ENCODE measurements at places on chromosomes 7 and 10.

GRCh38 chr7:19362099-19362498 is 216.9 kb upstream of the FERD3L start:
- DNase-seq, result no peak

- DNase-seq, result no peak
Observed at GRCh38 chr7:92071032-92071431, 63.2 kb downstream of the CYP51A1 start.

DNA sequence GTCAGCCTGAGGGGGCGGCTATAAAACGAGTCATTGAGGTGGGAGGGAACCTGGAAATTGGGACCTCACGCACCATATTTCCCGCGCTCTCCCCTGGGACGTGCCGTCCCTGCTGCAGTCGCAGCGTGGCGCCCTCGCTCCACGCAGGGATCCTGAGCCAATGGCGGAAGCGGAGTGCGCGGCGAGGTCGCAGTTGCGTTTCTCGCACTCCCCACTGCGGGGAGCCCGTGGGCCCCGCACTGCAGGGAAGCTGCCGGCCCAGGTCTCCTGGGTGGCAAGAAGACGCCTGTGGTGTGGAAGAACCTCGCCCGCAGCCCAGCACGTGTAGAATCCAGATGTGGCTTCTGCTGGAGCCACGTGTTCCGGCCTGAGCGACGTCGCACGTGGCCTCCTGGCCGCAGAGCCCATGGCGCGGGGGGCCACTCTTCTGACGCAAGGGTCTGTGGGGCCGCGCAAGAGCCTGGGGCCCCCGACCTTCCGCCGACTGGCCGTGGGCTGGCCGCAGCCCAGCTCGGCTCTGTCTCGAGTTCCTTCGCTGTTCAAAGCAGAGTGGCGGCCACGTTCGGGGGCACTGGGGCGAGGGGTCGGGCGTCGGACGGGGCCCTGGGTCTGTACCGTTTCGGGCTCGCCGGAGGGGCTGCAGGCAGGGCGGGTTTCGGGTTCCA is 26.4 kb downstream of the HIF1AN start:
- DNase-seq, result peak; percentile 32

DNA sequence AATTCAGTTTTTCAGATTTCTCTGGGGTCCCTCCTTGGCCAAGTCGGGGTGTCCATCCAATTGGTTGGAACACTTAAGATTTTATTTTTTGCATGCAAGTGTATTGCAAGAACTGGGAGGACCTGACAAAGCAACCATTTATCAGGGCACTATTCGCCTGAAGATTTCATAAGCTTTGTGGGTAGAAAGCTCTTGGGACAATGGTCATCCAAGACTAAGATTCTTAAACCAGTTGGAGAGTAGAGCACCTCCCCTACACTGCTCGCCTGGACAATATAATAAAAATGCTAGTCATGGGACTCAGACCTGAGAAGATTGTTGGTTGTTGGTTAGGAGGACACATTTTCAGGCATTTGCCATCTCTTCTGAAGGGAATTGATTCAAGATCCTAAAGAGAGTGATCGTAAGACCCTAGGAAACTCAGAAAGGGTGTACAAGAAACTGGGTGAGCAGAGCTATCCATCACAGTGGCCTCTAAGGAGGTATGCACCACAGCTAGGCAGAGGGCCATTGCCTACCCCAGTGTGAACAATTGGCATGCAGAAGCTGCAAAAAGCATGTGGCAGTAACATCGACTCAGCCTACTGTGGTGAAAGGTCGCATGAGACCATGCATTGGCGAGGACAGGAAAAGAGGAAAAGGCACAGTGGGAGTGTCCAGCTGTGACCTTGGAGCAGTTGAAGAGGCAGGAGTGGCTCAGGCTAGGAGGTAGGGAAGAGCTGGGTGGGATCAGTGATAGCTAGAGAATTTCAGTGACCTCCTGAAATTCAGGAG is 1235.3 kb upstream of the AUTS2 start:
- DNase-seq, result no peak

DNA sequence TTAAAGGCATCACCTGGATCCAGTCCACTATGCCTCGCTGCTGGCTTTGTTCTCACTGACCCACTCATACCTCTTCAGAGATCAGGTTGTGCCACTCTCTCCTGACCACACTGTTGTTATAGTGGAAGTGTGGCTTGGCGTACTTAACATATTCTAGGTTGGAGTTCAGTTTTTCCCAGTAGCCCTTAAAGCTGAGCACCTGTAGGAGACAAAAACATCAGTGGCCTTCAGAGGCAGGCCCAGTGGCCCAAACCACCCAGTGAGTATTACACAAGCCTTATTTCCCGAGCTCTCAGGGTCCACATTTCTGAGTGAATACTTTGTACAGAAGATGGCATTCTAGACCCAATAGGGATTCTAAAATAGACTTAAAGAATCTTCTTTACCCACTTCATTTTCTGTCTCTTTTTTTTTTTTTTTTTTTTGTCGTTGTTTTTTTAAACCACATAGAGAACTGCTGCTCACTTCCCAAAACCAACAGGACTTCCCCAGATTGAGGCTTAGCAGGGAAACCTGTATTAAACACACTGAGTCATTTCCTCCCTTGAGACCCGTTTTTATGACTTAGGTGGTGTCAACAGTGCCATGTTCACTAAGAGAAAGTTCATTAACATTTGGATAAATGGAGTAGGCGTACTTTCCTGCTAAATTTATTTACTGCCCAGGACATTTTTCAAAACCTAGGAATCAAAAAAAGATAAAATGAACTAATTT is 85.8 kb downstream of the GSAP start:
- DNase-seq, result no peak

- DNase-seq, result peak; percentile 2
Observed at GRCh38 chr7:113698556-113699220, 220.1 kb downstream of the PPP1R3A start.

DNA sequence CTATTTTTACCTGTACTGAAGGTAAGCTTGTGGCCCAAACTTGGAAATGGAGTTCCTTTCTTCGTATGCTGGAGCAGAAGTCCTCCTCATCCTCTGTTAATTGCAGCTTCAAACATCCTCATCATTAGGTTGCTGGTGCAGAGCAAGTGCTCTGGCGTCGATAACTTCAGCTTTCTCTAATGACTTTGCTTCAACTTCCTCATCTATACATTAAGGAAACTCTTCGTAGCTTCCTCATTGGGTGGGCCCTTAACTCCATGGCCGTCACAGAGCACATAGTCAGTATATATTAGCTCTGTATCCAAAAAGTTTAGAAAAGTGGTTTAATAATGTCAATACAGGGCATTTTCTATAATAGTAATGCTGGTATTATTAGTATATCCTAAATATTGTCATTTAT is 447.7 kb downstream of the SUGCT start:
- DNase-seq, result no peak

GRCh38 chr10:73581918-73582317 is 9.2 kb downstream of the USP54 start:
- no peak for DNase-seq

DNA sequence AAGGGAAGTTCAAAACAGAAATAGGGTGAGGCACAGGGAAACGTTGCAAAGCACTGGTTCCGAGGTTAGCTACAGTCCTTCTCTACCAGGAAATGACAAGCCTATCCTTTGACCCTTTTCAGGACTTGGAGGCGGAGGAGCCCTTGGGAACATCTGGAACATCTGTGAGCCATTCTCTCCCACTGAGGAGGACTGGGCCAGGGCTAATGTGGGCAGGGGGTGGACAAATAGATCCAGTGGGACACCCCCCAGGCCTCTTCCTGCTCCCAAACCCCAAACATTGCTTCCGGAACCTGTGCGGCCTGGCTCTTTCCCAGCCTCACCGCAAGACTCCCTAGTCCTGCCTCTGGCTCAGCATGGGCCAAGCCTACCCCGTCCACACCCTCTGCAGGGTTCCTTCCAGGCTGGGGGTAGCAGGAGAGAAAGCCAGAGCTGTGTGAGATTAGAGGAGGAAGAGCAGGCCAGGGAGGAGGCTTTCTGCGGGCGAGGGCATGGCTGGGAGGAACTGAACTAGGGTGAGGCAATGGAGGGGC is 36.5 kb downstream of the GHRHR start:
- DNase-seq, result no peak

GRCh38 chr10:86160890-86161585 is 205.6 kb downstream of the GRID1 start:
- DNase-seq, result no peak

DNA sequence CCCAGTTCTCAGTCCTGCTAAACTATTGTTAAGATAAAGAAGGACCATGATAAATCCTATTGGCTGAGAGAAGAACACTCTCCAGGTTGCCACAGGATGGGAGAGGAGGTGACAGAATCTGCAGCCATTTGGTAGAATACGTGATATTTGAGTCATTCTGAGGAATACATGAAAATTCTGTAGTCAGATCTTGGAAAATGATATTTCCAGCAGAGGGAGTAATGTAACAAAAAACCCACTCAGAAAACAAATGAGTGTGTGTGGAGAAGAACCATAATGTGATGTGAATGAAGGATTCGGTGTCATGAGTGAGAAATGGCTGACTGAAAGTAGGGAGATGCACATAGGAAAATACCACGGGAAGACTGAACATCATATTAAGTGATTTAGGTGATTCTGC is 128.5 kb upstream of the PFKP start:
- no peak for DNase-seq

GRCh38 chr7:27641581-27642230 is 21.0 kb downstream of the HIBADH start:
- no peak for DNase-seq

DNA sequence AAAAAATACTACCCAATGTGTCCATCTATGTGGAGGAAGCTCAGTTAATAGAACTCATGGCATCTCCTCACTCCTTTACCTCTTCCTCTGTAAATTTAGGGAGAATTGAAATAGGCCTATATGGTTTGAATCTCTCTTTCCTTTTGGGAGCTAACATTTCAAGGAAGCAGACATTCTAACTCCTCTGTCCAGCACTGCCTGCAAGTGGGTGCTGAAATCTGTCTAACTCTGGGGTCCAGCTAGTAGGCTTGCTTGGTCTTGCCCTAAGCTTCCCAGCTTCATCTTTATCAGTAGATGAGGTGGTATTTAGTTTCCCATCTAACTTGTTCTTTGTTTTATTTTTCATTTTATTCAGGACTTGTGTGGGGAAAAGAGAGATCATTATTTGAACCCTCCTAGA is 23.2 kb downstream of the CYCS start:
- no peak for DNase-seq

DNA sequence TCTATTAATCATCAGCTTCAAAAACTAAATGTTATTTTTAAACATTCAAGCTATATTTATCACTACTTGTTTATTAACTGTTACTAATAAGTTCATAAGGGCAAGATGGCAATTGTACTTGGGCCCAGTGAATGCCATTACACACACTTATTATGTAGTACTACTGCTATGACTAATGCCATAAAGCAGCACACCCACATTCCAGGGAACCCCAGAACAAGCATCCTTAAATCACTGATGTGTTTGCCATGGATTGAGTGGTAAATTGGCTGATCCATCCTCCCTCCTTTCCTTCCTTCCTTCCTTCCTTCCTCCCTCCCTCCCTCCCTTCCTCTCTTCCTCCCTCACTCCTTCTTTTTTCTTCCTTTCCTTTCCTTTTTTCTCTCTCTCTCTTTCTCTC is 37.4 kb upstream of the RSU1 start:
- no peak for DNase-seq

Measured in kidney epithelial cell (primary cell).